ENCODE measurements at places on chromosomes 5 and 9. TPM values are rescaled to one million over a fixed set of nuclear protein-coding genes. Genes with fewer than 3 reads are reported as not detected.
A peak's percentile ranks its signal among the peaks of the same experiment; 100 is the strongest.

GRCh38 chr5:65126542-65127069, 355.1 kb downstream of the ADAMTS6 start:
- no peak overlapping the region for H3K27ac ChIP-seq
- DNase-seq, result no peak
- no peak overlapping the region for H3K4me3 ChIP-seq
- H3K4me1 ChIP-seq, result no peaks in the 10 kb centered on the region

- H3K4me1 ChIP-seq, result no peaks in the 10 kb centered on the region
- H3K27ac ChIP-seq, result no peak overlapping the region
- no peak for DNase-seq
- H3K27me3 ChIP-seq, result no peaks in the 10 kb centered on the region
- no peaks in the 10 kb centered on the region for H3K36me3 ChIP-seq
Measured at GRCh38 chr5:40775085-40775845, 19.5 kb upstream of the TTC33 start.

The SERF1A gene
- total RNA-seq, result 18.8 TPM

DNA sequence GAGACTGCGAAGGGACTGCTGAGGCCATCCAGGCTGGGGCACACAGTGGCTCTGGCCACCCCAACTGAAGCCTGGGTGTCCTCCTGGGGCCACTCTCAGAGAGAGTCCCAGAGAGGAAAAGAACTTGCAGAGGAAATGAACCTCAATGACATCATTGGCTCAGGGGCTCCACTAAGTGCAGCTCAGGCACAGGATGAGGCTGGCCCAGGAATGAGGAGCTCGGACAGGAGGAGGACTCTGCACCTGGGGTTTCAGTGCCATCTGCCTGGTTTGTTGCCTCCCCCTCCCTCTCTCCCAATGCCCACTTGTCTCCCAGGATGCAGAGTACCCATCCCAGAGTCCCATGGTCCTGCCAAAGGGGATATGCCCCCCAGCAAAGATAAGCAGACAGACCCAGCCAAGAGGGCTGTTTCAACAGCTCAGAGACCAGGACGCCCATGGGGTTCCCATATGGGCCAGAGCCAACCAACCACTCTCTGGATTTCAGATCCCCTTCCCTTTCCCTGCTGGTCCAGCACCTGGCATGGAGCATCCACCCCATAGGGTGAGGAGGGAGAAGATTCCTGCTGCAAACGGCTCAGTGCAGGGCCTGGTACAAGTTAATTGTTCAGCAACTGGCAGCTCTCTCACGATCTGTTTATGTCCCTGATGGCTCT, 26.9 kb upstream of the OLFM1 start:
- H3K27ac ChIP-seq, result no peak overlapping the region
- no peaks in the 10 kb centered on the region for H3K36me3 ChIP-seq
- no peak overlapping the region for H3K4me3 ChIP-seq

DNA sequence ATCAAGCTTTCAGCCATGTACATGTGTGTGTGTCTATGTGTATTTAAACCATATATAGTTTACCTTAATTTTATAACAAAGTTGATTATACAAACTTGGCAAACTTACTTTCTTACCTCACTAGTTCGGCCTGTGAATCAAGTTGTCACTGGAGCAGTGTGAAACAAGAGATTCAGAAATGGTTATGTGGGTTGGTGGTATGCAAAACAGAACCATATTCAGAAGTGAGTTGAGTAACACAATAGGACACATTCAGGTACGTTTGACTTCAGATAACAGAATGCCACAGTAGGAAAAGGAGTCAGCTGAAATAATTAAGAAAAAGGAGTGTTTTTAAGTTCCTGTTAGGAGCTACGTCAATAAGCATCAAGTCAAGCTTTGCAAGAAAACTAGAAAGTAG, 21.5 kb downstream of the XPA start:
- H3K27me3 ChIP-seq, result no peaks in the 10 kb centered on the region
- H3K27ac ChIP-seq, result no peak overlapping the region
- no peak for DNase-seq
- H3K4me1 ChIP-seq, result no peaks in the 10 kb centered on the region
- no peak overlapping the region for H3K4me3 ChIP-seq
- H3K36me3 ChIP-seq, result no peaks in the 10 kb centered on the region

- no peak for DNase-seq
- no peaks in the 10 kb centered on the region for H3K4me1 ChIP-seq
- no peaks in the 10 kb centered on the region for H3K36me3 ChIP-seq
- no peaks in the 10 kb centered on the region for H3K27me3 ChIP-seq
- H3K27ac ChIP-seq, result no peak overlapping the region
- H3K4me3 ChIP-seq, result no peak overlapping the region
Measured at GRCh38 chr5:15966651-15967050, 212.9 kb downstream of the MARCHF11 start.

- no peak overlapping the region for H3K27ac ChIP-seq
- no peak overlapping the region for H3K4me3 ChIP-seq
- no peaks in the 10 kb centered on the region for H3K4me1 ChIP-seq
- H3K36me3 ChIP-seq, result no peaks in the 10 kb centered on the region
- no peak for DNase-seq
- H3K27me3 ChIP-seq, result no peaks in the 10 kb centered on the region
Measured at GRCh38 chr5:146313027-146313426, 25.6 kb upstream of the POU4F3 start.

DNA sequence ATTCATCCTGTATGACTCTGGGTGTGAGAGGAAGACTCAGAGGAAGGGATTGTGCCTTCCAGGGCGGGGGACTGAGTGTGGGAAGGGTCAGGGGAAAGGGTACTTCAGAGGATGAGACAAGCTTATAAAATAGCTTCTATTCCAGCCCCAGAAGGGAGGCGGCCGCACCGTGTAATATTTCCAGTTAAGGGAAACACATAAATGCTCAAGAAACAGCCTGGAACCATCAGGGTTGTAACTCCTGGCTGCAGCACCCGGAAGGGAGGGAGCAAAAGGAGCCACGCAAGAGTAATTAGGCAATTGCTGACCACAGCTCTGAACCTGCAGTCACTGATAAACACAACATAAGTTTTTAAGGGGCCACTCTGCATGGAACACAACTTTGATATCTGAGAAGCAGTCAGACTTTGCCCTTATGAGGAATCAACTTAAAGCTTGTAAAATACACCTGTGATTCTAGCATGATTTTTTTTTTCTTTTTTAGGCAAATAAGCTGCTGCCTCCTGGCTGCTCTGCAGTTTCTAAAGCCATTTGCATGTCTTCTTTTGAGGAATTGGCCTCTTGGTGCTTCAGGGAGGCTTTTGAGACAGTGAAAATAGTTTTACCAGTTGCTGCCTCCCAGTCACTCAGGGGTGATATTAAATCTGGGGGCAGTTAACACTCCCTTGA, 382.7 kb downstream of the ENC1 start:
- H3K4me1 ChIP-seq, result peaks cover 20% of the 10 kb centered on the region
- no peak overlapping the region for H3K27ac ChIP-seq
- no peaks in the 10 kb centered on the region for H3K27me3 ChIP-seq

The CYFIP2 gene
- total RNA-seq, result 14.4 TPM

- no peaks in the 10 kb centered on the region for H3K36me3 ChIP-seq
- peak overlapping the region; percentile 67 for H3K27ac ChIP-seq
- no peaks in the 10 kb centered on the region for H3K27me3 ChIP-seq
- no peak overlapping the region for H3K4me3 ChIP-seq
Measured at GRCh38 chr5:142938266-142938880, 168.2 kb downstream of the ARHGAP26 start.

DNA sequence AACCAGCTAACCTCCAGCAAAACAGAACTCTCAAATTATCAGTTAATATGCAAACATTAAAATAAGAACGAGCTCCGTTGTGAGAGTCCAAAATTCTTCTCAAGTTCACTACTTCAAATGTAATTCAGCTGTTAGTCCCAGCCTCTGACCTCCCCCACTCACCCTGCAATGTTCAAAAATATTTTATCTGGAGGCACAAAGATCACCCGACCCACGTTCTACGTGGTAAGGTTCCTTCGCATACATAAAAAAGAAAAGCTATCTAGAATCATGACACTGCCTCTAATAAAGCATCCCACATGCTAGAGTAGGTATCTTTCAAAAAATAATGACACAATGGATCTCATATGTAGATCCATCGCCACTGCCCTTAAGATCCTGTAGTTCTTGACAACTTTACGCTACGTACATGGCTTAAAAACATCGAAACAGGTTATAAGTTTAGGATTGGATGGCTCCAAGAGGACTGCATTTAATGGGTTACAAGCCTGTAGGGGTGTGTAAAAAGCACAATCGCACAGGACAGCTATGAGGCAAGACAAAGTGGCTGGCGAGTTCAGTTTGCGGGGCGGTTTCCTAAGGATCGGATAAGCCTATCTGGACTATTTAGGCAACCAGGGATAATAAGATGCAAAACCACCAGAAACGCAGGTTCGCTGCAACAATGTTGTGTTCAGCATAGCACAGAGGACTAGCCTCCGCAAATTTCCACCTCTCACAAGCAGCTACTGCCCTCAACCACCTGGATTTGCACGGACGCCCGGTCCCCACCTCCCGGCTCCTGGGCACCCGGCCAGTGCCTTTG, 969 bp downstream of the CLK4 start:
- H3K36me3 ChIP-seq, result no peaks in the 10 kb centered on the region
- H3K27me3 ChIP-seq, result no peaks in the 10 kb centered on the region
- no peaks in the 10 kb centered on the region for H3K4me1 ChIP-seq

Data from tibial nerve (tissue), 4 donors.